ENCODE measurements at places on chromosomes 2 and 18. TPM values are rescaled to one million over a fixed set of nuclear protein-coding genes. Genes with fewer than 3 reads are reported as not detected.

DNA sequence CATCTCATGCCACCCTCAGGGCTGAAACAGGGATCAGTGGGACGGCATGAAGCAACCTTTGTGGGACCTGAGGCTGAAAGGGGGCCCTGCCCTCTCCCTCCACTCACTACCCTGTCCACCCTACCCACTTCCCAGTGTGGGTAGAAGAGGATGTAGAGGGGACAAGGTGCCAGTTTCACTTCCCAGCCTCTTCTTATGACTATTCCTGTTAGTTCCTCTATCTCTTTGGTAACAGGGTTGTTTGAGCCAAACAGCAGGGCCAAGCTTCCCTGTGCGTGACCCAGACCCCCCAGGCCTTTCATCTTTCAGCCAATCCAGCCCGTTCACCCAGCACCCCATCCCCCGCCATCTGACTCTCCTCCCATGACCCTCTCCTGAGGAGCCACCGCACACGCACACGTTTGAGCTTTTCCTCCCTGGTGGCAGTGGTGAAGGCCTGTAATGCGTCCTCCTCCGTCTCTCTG, 82.3 kb downstream of the STPG4 start:
- DNase-seq, result no peak

- no peak for DNase-seq
Observed at GRCh38 chr2:40554665-40555294, 102.9 kb upstream of the SLC8A1 start.

- no peak for DNase-seq
Observed at GRCh38 chr2:201344663-201345366, 12.3 kb downstream of the FLACC1 start.

- DNase-seq, result no peak
Observed at GRCh38 chr2:29589440-29590103, 331.8 kb downstream of the ALK start.

- no peak for DNase-seq
Observed at GRCh38 chr2:15363734-15364133, 197.4 kb downstream of the NBAS start.

- no peak for DNase-seq
Observed at GRCh38 chr2:64787698-64788097, 134.0 kb upstream of the SERTAD2 start.

- DNase-seq, result no peak
Observed at GRCh38 chr2:29293830-29294438, 178.7 kb downstream of the CLIP4 start.

DNA sequence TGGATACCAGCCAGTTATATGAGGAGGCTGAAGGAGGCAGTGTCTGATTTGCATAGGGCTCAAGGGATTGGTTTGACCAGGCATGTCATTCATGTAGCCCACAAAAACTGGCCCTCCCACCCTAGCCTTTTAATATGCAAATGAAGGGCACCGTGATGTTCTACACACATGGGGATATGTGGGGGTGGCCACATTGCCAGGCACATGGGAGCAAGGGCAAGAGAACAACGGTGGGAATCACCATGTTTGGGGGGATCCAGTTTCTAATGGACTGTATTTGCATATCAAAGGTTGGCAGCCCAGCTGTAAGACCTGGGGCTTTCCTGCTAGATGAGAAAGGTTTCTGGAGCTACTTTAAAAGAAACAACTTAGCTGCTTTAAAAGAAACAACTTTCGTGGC, 65.1 kb upstream of the SLC25A52 start:
- DNase-seq, result no peak

- no peak for DNase-seq
Observed at GRCh38 chr2:72008608-72009007, 139.1 kb downstream of the CYP26B1 start.

DNA sequence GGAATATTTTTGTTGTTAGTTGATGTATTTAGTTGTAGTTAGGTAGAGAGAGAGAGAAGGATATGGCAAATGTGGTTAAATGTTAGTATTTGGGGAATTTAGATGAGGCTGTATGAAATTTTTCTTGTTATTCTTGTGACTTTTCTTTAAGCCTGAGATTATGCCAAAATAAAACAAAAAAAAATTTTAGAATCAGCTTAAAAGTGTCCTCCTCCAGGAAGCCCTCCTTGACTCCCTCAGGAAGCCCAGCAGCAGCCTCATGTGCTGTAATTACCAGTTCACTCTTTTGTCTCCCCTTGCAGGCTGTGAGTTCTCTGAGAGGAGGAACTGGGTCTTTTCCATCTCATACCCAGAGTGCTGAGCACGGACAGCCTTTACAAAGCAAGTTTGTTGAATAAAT, 243.5 kb downstream of the TFCP2L1 start:
- DNase-seq, result no peak

- DNase-seq, result no peak
Observed at GRCh38 chr2:143640826-143641225, 511.6 kb downstream of the ARHGAP15 start.

GRCh38 chr2:54665436-54665856, 58.0 kb upstream of the EML6 start:
- DNase-seq, result peak; percentile 32

- DNase-seq, result peak; percentile 62
Observed at GRCh38 chr2:98518101-98518500, 73.4 kb downstream of the INPP4A start.

GRCh38 chr18:36862182-36862581, 33.3 kb downstream of the KIAA1328 start:
- DNase-seq, result no peak

DNA sequence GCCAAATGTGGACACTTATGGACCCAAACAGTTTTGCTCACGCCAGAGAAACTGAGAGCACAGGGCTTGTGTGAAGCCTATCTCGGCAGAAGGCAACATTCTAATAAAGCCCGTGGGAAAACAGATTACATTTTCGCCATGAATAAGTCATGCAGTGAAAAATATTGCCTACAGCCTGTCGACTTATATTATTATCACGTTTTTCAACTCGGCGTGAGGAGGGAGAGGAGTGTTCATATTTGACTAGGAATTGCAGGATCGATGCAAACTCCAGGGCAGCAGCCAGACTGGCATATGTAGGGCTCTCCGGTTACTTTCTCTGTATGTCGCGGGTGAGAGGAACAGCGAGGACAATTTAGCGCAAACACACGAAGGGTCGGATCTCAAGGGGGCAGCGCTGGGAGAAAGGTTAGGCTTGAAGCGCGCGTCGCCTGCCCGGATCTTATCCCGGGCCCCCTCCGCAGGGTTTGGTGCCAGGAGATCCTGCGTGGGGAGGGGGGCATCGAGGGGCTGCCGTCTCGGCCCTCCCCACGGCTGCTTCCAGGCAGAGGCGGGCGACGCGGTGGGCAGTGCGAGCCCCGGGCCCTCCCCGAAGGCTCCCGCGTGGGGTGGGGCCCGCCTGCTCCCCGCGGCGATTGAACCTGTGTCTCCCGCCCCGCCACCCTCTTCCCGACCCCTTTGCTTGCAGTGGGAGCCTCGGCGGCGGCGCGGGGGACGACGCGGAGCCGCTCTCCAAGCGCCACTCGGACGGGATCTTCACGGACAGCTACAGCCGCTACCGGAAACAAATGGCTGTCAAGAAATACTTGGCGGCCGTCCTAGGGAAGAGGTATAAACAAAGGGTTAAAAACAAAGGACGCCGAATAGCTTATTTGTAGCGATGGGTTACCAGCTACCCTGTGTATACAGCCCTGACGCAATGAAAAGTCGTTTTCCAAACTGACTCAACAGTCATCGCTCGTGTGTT, 4.4 kb downstream of the ADCYAP1 start:
- no peak for DNase-seq

DNA sequence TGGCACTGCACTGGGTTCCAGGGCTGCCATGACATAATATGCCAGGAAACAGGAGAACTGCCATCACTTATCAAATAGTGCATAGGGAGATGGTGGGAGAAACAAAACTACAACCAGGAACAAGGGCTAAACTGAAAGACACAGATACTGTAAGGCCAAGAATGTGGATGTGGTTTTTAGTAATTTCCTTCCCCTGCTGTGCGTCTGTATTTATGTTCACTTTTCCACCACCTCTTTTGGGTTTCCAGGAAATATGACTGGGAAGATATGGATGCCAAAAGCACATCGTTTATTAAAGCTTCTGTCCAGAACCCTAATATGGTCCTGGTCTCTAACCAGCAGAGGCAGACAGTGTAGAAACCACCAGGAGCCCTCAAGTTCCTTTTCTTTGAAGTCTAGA, 759.7 kb upstream of the FANCL start:
- DNase-seq, result no peak

DNA sequence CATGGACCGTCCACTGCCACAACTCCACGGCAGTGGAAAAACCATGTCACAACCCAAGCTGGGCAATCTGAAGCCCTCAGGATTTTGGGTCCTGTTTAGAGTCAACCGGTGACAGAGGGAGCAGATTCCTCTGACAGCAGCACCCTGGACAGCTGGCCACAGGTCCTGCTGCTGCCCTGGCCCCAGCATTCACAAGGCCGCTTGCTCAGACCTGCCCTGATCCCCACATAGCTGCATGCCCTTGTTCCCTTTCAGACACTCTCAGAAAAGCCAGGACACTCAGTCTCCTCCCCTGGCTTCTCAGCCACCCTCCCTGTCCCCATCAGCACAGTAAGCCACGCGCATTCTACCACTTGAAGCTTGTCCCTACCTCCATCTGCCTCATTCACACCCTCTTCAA, 1.6 kb downstream of the COPS9 start:
- DNase-seq, result no peak

DNA sequence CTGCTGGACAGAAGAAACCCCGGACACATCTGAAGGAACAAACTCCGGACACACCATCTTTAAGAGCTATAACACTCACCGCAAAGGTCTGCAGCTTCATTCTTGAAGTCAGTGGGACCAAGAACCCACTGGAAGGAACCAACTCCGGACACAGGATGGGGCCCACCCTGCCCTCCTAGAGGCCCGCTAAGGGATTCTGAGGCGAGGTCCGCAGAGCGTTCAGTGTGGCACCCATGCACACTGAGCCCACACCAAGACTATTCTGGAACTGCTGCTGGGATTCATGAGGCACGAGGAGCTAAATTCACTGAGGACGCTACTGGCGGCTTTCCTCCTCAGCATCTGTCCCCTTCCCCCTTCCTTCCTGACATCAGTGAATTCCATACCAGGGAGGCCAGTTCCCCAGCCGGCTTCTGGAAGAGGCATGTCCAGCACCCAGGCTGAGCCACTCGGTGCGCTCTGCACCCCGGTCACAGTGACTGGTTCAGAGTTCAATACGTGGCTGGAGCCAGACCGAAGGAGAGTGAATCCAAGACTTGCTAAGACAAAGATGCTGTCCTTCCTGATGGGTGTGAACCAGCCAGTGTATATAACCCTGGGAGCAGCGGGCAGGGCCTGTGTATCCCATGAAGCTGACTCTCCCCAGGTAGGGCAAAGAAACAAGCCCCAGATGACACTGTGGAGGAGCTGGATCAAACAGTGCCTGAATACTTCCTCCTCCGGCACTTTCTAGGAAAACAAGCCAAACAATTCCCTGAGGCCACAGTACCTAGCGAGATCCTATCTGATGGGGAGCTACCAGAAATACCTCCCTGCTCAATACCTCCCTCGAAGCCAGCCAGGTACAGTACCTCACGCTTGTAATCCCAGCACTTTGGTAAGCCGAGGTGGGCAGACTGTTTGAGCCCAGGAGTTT, 11.1 kb downstream of the HDAC4 start:
- no peak for DNase-seq

- DNase-seq, result peak; percentile 75
Observed at GRCh38 chr2:102301867-102302362, 9.4 kb upstream of the IL1RL1 start.

GRCh38 chr2:137638932-137639331, 325.3 kb upstream of the HNMT start:
- DNase-seq, result no peak

DNA sequence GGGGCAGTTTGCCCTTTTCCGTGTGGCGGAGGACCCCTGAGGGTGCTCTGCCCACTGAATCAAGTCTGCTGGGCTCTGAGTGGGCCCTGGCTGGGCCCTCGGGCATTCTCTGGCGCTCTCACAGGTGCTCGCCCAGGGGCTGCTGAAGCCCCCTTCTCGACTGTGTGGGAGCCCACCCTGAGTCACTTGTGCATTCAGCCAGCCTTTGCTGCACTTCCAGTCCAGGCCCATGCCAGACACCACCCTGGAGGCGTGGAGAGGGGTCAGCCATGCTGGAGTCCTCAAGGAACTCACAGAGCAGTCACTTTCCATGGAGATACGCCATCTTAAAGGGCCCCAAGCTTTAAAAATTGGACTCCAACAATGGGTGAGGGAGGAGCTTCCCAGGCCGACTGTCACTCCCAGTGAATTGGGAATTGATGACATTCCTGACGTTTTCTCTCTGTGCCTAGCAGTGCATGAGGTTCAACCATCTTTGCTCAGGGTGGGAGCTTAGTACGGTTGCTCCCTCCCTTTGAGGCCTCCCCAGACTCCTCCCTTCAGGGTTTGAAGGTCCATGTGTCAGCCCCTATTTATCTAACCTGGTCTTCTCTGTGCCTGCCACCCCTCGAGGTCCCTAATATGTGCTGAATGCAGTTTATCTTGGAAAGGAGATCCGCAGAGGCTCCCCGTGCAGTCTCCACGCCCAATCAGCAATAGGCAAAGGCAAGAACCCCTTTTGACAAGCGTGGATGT, 71.8 kb upstream of the HS6ST1 start:
- DNase-seq, result no peak

- DNase-seq, result no peak
Observed at GRCh38 chr2:47065771-47066380, 89.2 kb downstream of the STPG4 start.

GRCh38 chr2:216392018-216392562, 19.8 kb upstream of the MARCHF4 start:
- DNase-seq, result no peak

- DNase-seq, result no peak
Observed at GRCh38 chr2:222609381-222609780, 46.5 kb downstream of the FARSB start.

GRCh38 chr18:58253871-58254270, 209.8 kb downstream of the NEDD4L start:
- no peak for DNase-seq

GRCh38 chr2:201233812-201234662, 26.3 kb upstream of the CASP8 start:
- no peak for DNase-seq

GRCh38 chr2:53508667-53509066, 258.9 kb upstream of the CHAC2 start:
- no peak for DNase-seq

Gene UGT1A3
- not detected for total RNA-seq

Gene EPHA4
- 85.7 TPM for total RNA-seq

Gene ST6GAL2
- total RNA-seq, result not detected

Gene REG3G
- not detected for total RNA-seq

Gene ACADL
- not detected for total RNA-seq

Gene TCF7L1
- not detected for total RNA-seq

Gene GLI2
- total RNA-seq, result not detected

Gene CFAP210
- 3.1 TPM for total RNA-seq

Gene TMBIM1
- total RNA-seq, result 99.2 TPM

Gene NXPH2
- total RNA-seq, result not detected

Gene TMEM182
- 2.7 TPM for total RNA-seq

Gene RNF152
- total RNA-seq, result 1.0 TPM

Gene APOB
- not detected for total RNA-seq

Gene NRBP1
- 169 TPM for total RNA-seq

Gene CFAP65
- total RNA-seq, result not detected

Gene GGCX
- 27.6 TPM for total RNA-seq
